ENCODE measurements at places on chromosomes 5 and 9.

DNA sequence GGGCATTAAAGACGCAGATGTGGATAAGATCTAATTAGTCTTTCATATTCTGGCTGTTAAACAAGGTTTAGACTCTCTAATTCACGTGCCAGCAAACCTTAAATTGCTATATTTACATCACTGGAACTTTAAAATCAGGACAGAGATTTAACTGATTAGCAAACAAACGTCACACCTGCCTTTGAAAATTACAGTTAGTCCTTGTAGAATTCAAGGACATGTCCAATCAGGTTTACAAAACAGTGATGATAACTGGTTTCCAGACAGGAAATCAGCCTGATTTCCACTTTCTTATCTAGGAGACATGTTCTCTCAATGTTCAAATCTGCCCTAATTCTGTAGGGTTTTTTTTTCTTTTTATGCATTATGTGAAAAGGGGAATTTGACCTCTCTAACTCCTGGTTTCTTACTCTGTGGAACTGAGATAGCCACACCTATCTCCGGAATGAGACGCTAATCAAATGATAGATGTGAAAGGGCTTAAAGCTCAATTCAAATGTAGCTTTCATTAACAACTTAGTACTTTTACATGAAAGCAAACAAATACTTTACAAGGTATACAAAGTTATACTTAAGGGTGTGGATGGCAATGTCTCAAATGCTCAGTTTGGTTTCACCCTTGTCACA lies 26.5 kb downstream of the SPINK5 start:
- no peak for DNase-seq

DNA sequence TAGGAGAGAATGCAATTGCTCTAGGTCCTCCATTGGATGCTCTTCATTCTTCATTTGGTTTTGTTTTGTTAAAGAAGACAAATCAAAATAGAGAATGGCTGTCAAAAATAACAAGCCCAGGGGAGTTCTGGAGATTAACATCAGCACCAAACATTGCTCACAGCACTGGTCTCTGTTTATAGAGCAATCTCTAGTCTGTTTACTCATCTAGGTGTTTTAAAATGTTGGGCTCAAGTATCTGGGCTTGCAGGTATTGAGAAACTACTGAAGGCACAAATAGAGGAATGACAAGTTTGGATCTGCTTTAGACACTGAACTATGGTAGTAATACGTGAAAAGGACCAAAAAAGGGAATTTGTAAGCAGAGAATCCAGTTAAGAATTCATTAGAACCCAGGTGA lies 77.0 kb upstream of the TMC1 start:
- no peak for DNase-seq

DNA sequence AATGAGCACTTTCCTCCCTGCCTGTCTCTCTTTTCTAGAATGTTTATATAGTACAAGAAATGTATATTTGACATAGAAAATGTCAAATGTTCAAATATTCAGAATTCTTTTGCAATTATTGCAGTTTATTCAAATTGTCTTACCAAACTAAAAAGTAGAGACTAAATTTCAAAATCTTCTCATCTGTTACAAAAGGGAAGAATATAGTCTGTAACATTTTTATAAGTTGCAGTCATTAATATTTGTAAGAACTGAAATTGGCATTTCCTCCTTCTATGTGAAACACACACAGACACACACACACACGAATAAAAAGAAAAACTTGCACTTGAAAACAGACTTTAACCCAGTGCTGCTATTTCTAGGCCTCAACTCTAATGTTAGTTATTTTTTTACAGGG lies 56.4 kb downstream of the NR3C1 start:
- no peak for DNase-seq

DNA sequence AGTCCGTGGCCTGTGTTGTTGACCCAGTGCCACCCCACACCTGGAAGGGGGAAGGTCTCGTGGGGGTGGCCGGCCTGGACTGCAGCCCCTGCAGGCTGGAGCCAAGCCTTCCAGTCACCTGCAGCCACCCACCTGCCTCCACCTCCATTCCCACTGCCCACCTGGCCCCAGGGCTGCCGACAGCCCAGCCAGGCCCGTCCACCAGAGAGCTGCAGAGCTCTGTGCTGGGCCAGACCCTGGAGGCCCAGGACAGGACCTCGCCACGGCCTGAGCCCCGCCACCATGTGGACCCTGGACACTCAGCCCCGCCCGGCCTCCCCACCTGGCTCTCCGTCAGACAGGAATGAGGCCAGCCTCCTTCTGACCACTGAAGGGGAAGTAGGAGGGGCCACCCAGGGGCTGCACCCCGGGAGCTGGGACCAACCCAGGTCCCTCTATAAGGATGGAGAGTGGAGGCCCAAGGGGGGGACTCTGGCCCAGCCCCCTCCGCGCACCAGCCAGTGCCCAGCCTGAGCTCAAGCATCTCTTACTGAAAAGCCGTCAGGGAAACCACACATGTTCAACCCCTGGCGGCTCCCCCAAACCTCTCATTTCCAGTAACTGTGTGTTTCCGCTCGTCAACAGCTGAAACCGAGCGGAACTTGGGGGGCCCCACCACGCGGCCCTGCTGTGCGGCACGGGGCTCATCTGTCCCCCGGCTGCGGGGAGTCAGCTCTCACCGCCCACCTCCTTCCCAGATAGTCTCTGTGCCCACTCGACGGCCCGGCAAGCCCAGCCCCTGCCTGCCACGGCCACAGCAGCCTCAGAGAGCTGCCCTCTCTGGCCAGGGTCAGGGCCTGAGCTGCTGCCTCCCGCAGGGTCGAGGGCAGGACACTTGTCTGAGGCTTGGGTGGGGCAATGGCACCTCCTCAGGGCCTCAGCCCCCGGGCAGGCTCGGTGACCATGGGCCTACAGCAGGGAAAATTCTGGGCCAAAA lies 12.8 kb downstream of the NOTCH1 start:
- DNase-seq = peak; percentile 65

DNA sequence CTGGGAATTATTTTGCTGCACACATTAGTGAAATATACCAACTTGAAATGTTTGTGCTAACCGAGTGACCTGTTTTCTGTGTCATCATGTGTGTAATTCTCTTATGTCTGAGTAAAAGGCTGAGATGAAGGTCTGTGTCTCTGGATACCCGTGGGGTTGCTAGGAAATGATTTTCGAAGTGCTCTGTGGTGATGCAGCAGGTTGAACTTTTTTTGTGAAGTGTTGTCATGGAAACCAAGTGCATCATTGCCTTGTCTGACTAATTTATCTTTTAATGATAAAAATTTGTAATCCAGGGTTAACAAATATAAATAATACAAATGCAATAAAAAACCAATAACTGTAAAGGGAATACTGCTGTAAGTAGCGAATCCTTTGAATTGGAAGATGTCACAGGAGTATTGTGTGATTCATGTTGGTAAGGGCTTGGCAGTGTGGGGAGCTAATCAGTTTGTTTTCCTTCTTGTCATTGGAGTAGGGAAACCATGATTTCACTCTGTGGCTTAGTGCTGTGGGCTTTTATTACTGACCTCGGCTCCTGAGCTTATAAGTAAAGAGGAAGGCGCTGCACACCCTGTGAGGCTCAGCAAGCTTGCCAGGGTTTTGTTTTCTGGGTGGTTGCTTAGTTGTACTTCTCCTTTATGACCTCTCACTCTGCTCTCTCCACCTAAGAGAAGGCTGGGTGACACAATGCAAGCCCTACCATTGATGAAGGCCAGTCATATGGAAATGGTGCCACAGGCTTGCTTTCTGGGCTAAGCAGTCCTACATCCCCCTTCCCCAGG lies 22.3 kb downstream of the PDE8B start:
- DNase-seq = no peak

DNA sequence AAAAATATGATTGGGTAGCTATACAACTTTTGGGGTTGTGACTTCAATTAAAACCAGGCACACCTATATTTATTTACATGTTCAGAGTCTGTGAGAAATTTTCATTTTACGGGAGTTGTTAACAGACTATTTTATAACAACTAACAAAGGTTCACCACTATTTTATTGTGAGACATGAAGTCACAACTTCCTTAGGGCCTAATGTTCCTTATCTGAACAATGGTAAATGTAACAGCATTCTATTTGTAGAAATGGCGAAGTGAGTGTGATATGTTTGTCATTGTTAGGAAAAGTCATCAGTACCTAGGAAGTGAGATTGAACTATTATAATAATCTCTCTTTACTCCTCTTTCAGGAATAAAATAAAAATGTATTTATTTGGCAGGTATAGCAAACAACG lies 67.4 kb downstream of the CSNK1G3 start:
- DNase-seq = no peak

GRCh38 chr9:122376796-122377195 lies 6.0 kb downstream of the PTGS1 start:
- no peak for DNase-seq

DNA sequence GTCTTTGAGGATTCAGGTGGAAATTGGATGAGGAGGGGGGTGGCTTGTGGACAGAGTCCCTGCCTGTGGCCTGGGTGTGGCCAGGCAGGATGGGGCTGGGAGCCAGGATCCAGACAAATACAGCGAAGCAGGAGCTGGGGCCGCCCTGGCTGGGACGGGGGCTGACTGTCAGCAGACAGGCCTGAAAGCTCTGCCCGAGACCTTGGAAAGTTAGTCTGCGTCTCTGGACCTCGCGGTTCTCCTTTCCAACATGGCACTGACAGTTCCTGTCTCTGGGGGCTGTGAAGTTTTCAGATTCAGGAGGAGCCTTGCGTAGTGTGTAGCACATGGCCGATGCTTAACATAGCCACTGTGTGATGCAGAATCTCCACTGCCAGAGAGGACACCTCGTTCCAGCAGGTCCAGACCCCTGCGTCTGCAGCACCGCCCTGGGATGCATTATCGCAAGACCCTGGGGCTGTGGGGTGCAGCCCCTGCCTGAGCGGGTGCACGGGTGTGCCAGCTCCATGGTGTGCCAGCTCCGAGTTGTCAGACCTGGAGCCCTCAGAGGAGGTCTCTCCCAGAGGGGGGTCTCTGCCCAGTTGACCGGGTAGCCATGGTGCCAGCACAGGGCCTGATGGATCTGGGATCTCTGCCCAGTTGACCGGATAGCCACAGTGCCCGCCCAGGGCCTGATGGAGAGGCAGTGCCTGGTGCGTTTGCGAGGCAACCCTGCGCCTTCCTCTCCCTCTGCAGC lies 89.3 kb downstream of the COL5A1 start:
- DNase-seq = no peak

GRCh38 chr9:118618849-118619248 lies 750.4 kb downstream of the BRINP1 start:
- no peak for DNase-seq

- no peak for DNase-seq
These were observed 30.1 kb downstream of the TSPAN17 start for GRCh38 chr5:176677209-176677939.

- DNase-seq = no peak
These were observed 37.0 kb downstream of the SH3PXD2B start for GRCh38 chr5:172417130-172417841.

DNA sequence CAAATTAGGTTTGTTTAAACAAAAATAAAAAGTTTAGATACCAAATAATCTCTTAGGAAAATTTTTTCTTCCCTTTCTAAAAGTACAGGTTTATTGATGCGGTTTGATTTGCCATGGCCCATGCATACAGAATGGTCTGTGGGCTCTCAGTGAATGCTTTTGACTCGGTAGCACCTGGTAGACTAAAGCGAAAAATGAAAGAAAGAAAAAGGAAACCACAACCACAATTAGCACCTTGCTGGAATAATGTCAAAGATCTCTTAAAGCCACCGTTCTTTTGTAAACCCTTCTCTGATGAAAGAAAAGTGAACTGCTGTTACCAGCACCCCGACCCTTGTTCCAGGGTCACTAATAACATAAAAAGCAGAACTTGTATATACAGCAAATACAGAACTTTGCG lies 157.9 kb downstream of the NFIB start:
- DNase-seq = no peak

GRCh38 chr5:29037716-29038115 lies 1999.3 kb upstream of the CDH9 start:
- no peak for DNase-seq

DNA sequence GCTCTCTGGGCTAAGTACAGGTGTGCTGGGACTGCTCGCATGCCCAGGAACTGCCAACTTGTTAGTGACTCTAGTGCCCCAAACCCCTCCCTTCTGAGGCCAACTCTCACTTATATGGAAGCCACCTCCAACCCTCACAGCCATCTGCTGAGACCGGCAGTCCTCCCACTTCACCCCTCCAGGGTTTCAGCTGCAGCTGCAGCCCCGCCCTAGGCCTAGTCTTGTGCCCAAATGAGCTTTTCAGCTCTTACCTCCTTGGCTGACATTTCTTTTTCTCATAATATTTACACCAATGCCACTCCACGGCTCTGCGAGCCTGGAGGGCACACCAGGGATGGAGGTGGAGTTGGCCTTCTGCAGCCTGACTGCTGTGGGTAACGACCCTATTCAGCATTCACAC lies 166.6 kb downstream of the ROR2 start:
- DNase-seq = no peak

GRCh38 chr5:152942633-152943336 lies 537.7 kb upstream of the NMUR2 start:
- no peak for DNase-seq

GRCh38 chr9:87540444-87541105 lies 42.9 kb downstream of the DAPK1 start:
- DNase-seq = no peak

DNA sequence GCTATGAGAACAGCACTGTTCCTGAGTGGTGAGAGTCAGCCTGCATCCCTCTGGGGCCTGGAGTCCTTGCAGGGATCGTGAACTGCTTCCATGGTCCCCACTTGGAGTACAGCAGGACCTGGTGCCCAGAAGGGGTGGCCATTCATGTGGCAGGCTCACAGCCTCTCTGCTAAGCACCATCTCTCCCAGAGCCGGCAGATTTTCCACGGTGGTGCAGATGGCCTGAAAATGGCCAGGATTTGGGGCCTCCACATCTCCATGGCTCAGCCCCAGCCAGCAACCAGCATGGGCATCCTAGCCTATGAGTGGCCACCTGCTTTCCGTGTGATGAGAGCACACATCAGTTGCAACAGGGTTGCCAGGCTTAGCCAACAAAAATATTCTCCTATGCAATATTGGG lies 33.9 kb upstream of the SEMA4D start:
- DNase-seq = no peak

- no peak for DNase-seq
These were observed 154.6 kb downstream of the SYK start for GRCh38 chr9:90956026-90956810.

All from activated T-cell treated with anti-CD3 and anti-CD28 coated beads for 24 hours (primary cell).